ENCODE measurements at places on chromosomes 11 and 22.

GRCh38 chr11:1573903-1574237 is 1.8 kb upstream of the DUSP8 start:
- DNase-seq, result no peak

DNA sequence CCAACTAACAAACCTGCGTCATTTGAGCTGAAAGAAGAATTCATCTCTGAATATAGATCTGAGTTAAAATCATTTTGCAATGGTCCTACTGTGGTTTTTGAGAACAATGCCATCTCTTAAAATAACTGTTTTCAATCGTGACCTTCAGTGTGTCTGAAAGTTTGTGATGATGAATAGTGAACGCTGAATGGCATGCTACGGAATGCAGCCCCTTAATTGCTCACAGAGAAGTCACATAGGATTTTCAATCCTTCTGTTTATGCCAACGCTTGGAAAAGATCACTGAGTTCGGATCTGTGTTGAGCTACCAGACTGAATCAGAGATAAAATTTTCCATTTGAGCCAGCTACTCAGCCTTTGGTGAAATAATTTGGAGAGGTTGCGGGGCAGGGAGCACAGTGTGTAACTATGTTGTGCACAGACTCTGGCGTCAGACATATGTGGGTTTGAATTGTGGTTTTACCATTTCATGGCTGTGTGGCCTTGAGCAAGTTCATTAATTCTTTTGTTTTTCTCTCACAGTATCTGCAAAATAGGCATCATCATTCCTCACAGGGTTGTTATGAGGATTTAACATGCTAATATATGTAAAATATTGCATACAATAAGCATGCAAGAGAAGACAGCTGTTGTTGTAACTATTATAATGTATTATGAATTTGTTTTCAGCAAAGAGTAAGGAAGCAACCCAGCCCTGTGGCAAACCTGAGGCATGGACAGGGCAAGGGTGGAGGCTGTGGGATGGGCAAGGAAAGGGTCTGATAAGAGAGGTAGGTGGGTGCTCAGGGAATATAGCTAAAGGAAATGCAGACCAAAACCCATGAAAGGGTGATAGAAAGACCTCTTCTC is 679.9 kb downstream of the KCNA4 start:
- DNase-seq, result no peak

- no peak for DNase-seq
These were observed 134.0 kb downstream of the NTM start for GRCh38 chr11:131504199-131504949.

DNA sequence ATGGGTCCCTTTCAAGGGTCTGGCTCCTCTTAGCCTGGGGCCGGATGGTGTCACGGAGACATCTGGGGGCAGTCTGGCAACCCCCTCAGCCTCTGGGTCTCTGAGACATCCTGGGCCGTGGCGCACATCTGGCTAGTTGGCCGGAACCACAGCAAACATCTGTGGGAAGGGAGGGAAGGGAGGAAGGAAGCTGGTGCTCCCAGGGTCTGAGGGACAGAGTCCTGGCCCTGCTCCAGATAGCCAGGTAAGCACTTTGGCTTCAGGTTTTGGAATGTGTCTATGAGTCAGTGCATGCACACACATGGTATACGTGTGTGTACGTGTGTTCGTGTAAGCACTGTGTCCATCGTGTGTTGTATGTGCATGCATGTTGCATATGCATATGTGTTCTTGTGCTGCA is 225.1 kb downstream of the MN1 start:
- no peak for DNase-seq

- no peak for DNase-seq
These were observed 76.8 kb downstream of the MPPED2 start for GRCh38 chr11:30509364-30509763.

GRCh38 chr22:25510876-25511275 is 53.6 kb upstream of the GRK3 start:
- DNase-seq, result no peak

DNA sequence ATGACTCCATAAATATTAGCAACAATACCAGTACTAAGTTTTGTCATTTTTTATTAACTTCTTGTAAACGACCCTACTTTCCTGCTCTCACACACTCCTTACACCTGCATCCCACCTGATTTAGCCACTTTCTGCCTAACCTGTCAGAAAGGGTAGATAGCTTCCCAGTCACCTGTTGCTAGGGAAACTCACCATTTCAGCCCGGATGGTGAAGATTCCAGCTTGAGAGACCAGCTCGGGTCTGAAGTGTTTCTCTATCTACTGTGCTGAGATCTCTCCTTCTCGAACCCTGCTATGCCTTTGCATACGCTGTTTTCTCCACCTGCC is at the start of gene PARVG:
Gene PARVG, plus strand, starts transcription at position 220 of the 327 bp plus-strand sequence. CDS start 2,405 bp downstream, outside the sequence.
- no peak for DNase-seq
